ENCODE measurements at places on chromosomes 1 and 21. TPM values are rescaled to one million over a fixed set of nuclear protein-coding genes. Genes with fewer than 3 reads are reported as not detected.

Gene LMX1A
- not detected for total RNA-seq

Gene COA6
- 28.3 TPM for total RNA-seq

DNA sequence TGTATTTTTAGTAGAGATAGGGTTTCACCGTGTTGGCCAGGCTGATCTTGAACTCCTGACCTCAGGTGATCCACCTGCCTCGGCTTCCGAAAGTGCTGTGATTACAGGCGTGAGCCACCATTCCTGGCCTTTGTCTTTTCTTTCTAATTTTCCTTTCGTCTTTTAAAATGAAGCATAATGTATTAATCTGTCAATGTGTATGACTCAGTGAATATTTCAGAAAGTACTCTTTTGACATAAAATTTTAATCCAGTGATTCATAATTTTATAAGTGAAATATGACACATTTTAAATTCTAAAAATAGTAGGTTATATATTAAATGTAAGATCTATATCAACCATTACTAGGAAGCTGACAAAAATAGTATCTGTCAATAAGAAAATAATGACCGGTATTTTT lies 1059.0 kb upstream of the PRMT6 start:
- H3K4me1 ChIP-seq, result no peaks in the 10 kb centered on the region
- no peak overlapping the region for H3K27ac ChIP-seq
- DNase-seq, result no peak
- no peaks in the 10 kb centered on the region for H3K27me3 ChIP-seq
- H3K4me3 ChIP-seq, result no peak overlapping the region

- peak overlapping the region; percentile 54 for H3K27ac ChIP-seq
- no peaks in the 10 kb centered on the region for H3K27me3 ChIP-seq
Observed at GRCh38 chr1:226677027-226678020, 61.8 kb downstream of the ITPKB start.

DNA sequence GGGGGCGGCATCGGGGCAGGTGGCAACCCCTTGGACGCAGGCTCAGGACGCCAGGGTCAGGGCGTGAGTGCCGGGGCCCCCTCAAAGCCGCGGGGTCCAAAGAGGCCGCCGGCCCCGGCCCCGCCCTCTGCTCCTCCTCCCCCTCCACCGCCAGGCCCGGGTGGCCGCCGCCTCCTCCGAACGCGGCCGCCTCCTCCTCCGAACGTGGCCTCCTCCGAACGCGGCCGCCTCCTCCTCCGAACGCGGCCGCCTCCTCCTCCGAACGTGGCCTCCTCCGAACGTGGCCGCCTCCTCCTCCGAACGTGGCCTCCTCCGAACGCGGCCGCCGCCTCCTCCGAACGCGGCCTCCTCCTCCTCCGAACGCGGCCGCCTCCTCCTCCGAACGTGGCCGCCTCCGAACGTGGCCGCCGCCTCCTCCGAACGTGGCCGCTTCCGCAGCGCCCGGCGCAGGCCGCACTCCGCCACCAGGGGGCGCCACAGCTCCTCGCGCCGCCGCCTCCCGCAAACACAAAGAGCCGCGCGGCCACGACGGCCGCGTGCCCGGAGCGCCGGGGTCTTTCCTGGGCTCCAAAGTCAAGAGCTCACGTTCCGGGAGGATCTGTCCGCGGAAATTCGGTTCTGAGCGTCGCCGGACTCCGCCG lies 19.3 kb upstream of the SAMD11 start:
- H3K36me3 ChIP-seq, result no peaks in the 10 kb centered on the region
- H3K4me1 ChIP-seq, result peaks cover 17% of the 10 kb centered on the region
- H3K27me3 ChIP-seq, result no peaks in the 10 kb centered on the region
- no peak overlapping the region for H3K27ac ChIP-seq
- DNase-seq, result peak; percentile 89

Gene PLA2G5
- not detected for total RNA-seq

DNA sequence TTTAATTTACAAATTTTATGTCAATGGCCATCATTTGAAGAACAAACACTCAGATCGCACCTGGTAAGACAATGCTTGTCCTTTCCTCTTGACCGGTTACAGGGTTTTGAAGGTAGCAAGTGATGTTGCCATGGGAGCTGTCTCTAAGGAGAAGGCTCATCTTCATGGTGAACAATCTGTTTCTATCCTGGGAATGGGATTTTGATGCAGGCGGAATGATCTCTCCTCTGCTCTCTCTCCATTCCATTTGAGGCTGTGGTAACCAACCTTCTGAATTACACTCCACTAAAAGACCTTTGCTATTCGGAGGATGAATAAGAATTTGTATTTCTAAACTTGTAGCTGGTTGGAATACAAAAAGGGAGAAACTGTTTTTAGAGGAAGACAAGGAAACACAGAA lies 57.9 kb upstream of the SLC5A9 start:
- no peaks in the 10 kb centered on the region for H3K4me1 ChIP-seq
- H3K36me3 ChIP-seq, result no peaks in the 10 kb centered on the region
- no peak for DNase-seq
- no peak overlapping the region for H3K27ac ChIP-seq
- H3K27me3 ChIP-seq, result no peaks in the 10 kb centered on the region

Gene IGFN1
- total RNA-seq, result not detected

- peaks cover 13% of the 10 kb centered on the region for H3K27me3 ChIP-seq
- no peak for DNase-seq
- no peaks in the 10 kb centered on the region for H3K4me1 ChIP-seq
- no peak overlapping the region for H3K4me3 ChIP-seq
- H3K36me3 ChIP-seq, result no peaks in the 10 kb centered on the region
Observed at GRCh38 chr21:34360488-34361241, 3.1 kb upstream of the KCNE2 start.

GRCh38 chr1:119251751-119252150 lies 111.3 kb upstream of the WARS2 start:
- H3K4me3 ChIP-seq, result no peak overlapping the region
- no peak overlapping the region for H3K27ac ChIP-seq
- no peaks in the 10 kb centered on the region for H3K27me3 ChIP-seq
- DNase-seq, result no peak
- H3K4me1 ChIP-seq, result peaks cover 3% of the 10 kb centered on the region
- no peaks in the 10 kb centered on the region for H3K36me3 ChIP-seq

Gene DSTYK
- total RNA-seq, result 11.3 TPM
